Amniotic epithelial cell (primary cell): ENCODE measurements at places on chromosomes 2 and 18.
A peak's percentile ranks its signal among the peaks of the same experiment; 100 is the strongest.

- DNase-seq: peak; percentile 19
Observed at GRCh38 chr2:205633994-205634393, 48.3 kb upstream of the NRP2 start.

DNA sequence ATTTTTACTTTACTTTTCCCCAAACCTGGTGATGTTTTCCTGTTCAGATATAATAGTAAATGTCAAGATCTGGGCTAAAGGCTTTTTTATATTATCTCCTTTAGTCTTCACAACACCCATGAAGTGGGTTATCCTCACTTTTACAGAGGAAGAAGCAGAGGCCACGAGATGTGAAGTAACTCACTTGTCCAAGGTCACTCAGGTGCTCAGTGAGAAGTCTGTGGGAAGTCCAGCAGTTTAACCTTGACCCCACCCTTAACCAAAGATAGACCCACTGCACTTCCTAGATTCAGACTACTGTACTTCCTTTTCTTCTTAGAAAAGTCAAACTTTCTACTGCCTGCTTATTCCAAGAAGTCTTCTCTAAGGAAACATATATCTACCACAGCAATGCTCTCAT is 56.3 kb upstream of the STAT1 start:
- DNase-seq: no peak

DNA sequence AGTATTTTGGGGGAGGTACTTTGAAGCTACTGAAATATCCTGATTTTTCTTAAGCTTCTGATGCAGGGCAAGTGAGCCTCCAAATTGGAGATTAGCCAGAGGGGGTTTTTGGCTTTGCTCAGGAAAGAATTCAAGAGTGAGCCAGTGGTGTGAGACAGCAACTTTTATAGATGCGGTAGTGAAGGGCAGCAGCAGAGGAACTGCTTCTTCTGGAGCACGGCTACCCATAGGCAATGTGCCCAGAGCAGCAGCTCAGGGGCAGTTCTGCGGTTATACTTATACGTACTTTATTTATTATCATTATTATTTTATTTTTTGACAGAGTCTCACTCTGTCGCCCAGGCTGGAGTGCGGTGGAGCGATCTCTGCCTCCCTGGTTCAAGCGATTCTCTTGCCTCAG is 19.8 kb upstream of the NT5DC4 start:
- DNase-seq: peak; percentile 16

DNA sequence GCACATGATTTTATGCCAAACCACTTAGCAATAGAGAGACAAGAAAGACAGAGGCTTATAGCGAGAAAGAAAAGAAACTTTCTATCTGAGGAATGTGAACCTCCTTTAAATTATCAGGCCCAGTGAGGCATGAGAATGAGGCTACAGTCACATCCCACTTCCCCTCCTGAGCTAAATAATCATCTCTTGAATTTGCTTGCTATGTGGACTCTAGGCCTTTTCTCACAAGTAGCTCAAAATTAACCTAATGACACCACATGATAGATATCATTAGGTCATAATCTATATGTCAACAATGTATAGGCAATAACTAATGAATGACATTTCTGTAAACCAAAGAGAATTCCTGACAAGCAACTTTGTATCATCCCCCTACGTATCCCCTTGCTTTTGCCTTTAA is 301.5 kb upstream of the MGAT5 start:
- DNase-seq: no peak

DNA sequence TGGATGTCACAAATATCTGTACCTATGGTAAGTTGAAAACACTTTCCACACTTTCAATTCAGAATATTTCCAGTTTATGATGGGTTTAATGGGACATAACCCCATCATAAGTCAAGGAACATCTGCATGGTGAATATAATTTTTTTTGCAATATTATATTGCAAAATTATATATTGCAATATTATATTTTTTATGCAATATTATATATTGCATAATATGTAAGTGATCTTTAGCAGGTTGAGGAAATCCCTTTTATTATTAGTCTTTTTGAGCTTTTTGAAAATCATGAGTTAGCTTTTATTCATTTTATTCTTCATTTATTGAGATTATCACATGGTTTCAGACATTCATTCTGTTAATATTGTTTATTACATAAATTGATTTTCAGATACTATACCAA is 342.2 kb upstream of the GALNT5 start:
- no peak for DNase-seq

DNA sequence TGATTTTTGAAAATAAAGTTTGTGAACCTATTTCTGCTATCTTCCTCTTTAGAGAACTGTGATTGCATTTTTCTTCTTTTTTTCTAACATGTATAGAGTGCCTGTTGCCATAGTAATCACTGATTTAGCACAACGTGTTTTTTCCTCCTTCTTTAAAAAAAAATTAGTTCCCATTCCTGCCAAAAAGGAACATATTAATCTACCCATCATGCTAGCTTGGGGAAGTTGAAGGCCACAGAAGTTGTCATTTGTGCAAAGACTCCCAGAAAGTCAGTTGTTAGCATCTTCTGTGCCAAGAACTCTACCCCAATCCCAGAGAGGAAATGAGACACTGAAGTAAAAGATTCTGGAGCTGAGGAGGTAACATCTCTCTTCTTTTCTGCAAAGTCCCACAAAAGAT is 57.3 kb downstream of the SLC8A1 start:
- no peak for DNase-seq

GRCh38 chr2:98507891-98508708 is 63.4 kb downstream of the INPP4A start:
- peak; percentile 96 for DNase-seq

GRCh38 chr18:28003451-28003850 is 173.5 kb downstream of the CDH2 start:
- DNase-seq: peak; percentile 61

- DNase-seq: no peak
Observed at GRCh38 chr2:110903548-110903947, 171.2 kb downstream of the ACOXL start.

DNA sequence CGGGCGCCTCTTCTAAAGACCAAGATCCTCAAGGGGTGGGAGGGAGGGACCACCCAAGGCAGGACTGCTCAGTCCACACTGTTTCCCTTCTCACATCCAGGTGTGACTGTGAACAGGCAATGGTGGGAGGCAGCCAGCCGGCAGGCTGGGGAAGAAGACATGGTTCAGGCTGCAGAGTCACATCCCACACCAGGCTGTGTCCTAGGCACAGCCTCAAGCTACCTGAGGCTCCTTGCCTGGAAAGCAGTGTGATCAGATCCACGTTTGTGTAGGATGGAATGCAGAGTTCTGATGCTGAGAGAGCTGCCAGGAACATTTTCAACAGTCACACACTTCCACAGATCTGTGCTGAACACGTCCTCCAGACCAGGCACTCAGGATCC is 16.4 kb downstream of the SLC66A2 start:
- DNase-seq: no peak

DNA sequence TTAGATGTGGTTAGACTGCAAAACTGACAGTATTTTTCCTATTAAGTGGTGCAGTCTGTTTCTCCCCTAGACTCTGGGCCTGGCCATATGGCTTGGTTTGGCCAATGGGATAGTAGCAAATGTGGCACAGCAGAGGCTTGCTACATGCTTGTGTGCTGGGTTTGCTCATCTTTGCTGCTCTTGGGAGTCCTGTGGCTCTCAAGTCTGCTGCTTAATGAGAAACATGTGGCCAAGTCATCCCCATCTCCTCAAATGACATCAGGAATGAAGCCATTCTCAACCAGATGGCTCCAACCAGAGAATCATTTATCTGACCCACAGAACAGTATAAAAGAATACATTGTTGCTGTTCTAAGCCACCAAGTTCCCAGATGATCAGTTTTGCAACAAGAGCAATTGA is 57.1 kb upstream of the PAX3 start:
- DNase-seq: no peak

DNA sequence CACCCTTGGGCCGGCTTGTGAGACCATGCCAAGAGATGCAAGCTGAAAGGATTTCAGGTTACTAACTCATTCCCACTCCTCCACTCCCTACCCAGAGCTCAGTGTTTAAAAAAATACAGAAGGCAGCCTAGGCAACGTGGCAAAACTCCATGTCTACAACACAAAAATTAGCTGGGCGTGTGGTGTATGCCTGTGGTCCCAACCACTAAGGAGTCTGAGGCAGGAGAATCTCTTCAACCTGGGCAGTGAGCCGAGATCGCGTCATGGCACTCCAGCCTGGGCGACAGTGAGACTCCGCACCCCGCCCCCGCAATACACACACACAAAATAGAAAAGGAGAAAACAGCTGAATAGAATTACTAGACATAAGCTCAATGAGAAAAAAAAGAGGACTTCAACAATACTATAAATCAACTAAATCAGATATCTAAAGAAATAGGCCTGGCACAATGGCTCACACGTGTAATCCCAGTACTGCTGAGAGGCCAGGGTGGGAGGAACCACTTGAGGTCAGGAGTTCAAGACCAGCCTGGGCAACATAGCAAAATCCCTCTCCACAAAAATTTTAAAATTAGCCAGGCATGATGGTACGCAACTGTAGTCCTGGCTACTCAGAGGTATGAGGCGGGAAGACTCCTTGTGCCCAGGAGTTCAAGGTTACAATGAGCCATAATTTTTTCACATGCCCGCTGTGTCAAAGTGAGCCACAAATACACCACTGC is 10.1 kb downstream of the IWS1 start:
- DNase-seq: no peak

DNA sequence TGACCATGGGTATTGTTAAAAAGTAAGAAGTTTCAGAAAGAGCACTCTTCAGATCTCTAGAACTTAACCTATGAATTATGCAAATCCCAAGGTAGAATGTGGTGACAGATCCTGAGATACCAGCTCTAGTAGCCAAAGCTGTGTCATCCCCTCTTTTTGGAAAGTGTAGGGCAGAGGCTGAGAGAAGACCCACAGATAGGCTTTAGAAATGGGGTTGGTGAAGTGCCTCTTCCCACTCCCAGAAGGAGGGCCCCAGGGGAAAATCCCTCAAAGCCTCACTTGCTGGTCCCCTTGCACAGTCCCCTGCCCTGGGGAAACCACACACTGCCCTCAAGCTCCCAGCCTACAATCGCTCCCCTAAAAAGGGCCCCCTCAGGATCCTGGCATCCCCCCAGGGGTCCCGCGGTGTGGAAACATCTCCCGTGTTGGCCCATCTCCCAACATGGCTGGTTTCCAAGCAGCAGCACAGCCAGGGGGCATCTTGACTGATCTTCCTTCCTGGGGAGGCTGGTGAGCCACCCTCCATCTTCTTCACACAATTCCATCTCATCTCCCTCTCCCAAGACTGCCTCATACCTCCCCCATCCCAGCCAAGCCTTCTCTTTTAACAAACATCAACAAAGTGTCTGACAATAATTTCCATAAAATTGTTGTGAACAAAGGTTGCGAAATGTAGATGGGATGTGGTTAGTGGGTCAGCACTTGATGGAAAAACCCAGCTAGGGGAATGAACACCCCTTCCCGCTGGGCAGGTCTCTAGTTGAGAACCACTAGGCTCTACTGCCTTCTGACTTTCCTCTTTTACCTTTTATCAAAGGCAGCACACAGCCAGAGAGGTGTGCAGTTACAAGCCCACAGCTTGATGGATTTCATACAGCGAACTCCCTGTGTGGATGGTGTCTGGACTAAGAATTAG is 25.1 kb downstream of the MAL start:
- no peak for DNase-seq
